Kidney capillary endothelial cell (primary cell): ENCODE measurements at places on chromosomes 12 and 14.

GRCh38 chr12:112713471-112713870, 78.1 kb upstream of the RPH3A start:
- DNase-seq, result no peak

DNA sequence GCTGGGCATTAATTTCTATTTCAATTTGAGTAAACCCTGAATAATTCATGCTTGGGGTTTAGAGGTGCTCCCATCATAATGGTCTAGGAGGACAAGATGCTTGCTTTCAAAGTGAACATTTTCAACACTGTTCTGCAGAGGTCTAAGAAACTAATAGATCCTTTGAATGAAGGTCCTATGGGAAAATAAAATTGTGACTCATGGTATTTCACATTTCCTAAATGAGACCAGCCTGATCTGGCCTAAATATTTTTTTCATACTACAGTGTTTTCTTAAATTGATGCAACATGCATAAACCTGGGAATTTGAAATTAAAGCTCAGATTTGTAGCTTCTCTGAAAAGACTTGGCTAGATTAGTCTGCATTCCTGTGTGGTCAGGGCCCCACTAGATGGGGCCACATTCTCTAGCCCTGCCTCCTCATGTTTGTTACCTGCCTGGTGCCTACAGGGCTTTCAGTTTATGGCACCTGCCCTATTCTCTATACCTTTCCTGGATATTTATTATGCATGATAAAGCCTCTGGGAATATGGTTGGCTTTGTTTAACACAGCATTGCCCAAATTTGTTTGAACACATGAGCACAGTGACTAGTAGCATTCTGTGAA, 112.7 kb downstream of the METTL25 start:
- no peak for DNase-seq

DNA sequence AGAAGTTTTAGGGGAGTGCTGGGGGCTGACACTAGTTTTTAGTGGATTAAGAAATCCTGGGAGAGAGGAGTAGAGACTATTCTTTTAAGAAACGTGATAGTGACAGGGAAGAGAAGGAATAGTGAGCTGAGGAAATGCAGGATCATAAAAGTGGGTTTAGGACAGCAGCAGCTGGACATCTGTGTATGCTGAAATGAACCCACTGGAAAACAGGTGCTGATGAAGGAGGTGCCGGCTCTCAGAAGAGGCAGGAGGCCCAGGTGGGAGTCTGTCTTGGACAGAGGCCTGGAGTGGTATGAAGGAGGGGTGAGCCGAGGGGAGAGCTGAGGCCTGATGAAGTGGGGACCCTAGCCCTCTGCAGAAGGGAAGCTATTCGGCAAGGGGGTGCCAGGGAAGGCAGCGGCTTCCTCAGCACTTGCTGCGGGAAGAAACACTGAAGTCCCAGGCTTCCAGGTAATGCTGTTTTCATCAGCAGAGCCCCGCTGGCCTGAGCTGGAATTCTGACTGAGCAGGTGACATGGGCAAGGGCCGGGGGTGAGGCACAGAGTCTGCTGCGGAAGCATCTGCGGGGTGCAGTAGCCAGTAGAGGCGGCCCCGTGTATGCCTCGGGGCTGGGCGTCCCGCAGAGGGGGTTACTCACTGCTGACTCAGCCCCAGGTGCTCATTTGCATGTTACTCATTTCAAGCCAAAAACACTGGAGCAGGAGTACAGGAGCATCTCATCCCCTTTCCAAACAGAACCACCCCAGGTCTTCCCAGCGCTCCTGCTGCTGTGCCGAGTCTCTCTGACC, 89.7 kb downstream of the TMCC3 start:
- DNase-seq, result no peak

DNA sequence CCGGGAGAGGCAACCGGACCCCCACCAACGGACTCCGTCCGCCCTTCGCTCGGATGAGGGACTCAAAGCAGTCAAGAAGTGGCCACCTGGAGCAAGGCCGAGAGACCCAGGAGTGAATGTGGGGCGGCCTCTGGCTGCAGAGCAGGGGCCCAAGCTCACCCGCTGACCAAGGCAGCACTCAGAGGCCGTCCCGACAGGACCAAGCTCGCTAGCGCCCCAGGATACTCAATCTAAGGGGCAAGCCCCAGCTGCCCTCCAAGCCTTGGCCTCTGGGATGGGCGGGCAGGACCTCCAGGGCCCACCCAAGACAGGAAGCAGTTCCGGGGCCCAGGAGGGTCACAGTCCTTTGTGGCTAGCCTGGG, 936 bp downstream of the AKT1 start:
- DNase-seq, result no peak

GRCh38 chr14:34592623-34593022, 37.3 kb downstream of the SNX6 start:
- no peak for DNase-seq

DNA sequence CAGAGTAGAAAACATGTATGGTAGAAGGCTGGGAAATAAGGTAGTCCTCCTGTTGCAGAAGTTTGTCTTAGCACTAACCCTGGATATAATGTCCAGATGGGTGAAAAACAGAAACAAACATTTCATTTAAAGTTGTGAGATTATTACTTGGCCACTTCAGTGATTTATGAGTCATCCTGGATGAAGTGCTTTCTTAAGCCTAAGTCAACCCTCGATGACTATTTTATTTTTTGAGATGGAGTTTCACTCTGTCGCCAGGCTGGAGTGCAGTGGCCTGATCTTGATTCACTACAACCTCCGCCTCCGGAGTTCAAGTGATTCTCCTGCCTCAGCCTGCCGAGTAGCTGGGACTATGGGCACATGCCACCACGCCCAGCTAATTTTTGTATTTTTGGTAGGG, 10.2 kb downstream of the DLST start:
- no peak for DNase-seq

DNA sequence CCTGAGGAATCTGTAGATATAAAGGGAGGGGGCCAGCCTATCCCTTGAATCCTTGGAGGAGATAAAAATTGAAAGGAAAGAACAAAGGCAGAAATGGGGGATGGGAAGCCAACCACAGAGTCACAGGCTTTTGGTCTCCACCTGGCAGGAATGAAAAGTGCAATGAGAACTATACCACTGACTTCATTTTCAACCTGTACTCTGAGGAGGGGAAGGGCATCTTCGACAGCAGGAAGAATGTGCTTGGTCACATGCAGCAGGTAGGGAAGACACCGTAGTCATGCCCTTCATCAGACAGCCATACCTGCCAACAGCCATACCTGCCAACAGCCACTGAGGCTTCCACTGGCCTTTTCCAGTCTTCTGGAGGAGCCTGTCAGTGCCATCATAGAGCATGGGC, 13.4 kb downstream of the ASB8 start:
- DNase-seq, result no peak

DNA sequence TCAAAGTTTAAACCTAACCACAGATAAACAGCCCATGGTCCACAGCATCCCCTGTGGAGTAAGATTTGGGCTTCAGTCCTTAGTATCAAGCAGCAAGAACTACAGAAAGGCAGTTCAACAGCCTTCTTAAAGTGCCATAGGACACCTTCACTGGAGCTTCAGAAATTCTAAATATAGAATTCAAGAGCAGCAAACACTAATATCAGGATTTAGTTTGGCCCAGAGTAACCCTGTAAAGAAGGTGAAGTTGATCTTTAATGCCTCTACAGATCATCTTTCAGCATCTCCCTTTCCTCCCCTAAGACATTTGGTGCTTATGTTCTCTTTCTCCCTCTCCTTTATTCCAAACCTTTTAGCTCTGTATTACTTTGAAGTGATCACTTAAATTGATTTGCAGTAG, 59.5 kb upstream of the ARHGAP5 start:
- no peak for DNase-seq

GRCh38 chr12:100326208-100326607, 30.7 kb upstream of the SLC17A8 start:
- no peak for DNase-seq

DNA sequence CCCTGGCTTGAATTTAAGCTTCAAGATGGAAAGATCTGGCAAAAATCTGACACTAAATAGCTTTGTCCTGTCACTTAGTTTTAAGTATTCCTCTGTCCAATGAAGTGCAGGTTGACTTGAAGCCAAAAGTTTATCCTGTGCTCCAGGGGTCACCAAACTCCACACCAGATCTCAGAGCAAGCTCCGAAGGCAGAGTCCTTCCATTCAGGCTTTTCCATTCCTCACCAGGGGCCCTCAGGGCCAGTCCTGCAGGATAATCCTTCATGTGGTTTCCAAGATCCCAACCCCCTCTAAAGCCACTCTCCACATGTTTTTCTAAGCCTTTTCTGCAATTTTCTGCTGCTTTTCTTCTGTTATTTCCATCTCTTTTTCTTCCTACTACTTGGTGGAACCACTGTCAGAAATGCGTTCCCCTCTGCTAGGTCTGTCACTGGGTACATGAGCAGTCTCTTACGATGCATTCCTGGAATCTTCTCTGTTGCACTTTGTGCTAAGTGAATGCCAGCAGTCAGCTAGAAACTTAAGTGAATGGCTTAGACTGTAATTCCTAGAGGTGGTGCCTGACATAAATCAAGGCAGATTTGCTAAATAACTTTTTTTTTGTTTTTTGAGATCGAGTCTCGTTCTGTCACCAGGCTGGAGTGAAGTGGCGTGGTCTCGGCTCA, 251.4 kb downstream of the MSRB3 start:
- no peak for DNase-seq

- no peak for DNase-seq
These were observed 22.4 kb upstream of the MARK3 start for GRCh38 chr14:103362780-103363179.

DNA sequence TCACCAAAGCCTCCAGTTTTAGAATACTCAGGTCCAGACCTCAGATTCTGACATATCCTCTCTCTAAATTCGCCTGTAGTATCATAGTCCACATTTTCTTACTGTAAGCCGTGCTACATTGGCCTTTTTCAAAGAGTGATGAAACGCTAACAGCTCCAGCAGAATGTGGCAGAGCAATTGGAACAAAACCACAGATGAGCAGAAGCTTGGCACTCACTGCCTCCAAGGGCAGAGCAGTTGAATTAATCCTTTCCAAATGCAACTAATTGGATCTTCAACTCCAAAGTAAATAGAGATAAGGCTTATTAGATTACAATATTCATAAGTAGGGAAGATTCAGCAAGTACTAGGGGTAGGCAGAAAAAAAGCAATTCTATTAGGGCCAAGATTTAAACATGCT, 128.3 kb downstream of the SLC35F4 start:
- DNase-seq, result no peak

DNA sequence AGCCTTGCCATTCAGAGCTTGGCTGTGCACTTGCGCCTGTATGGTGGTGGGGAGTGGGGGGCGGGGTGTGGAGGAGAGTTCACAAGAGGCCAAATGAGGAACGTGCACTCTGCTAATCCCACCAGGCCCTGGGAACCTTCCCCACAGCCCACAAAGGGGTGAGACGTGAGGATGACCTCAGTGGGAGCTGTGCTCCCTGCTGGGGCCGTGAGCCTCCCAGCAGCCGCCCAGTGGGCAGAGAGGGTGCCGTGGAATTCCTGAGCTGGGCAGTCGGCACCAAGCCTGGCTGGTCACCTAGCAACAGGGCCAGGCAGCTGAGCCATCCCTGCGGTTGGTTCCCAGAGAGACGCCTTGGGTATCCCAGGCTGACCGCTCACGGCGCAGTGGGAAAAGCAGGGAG, 53.7 kb downstream of the CCNK start:
- DNase-seq, result no peak

- DNase-seq, result peak; percentile 48
These were observed at the start of gene NEUROD4 for GRCh38 chr12:55019784-55020183. Gene NEUROD4 (plus strand): TSS chr12:55019974. CDS start chr12:55026440, 6,466 bp downstream.

DNA sequence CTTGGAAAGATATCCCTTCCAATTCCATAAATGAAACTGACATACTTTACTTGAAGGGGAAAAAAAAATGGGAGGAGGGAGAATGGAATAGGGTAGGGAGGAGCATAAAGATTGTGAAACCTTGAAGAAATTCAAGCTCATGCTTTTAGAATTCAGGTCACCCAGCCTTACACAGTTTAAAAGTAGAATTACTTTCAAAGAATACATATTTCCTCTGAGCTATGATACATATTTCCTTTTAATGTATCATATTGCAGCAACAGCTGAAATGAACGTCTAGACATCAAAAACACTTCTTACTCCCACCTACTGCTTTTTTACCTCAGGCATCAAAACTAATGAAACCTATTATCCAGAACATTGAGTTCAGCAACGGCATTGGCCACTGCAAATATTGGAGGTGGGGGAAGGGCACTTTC, 156.0 kb downstream of the MED13L start:
- DNase-seq, result peak; percentile 53

- DNase-seq, result no peak
These were observed 4.8 kb upstream of the LGMN start for GRCh38 chr14:92753250-92753649.

GRCh38 chr12:49622501-49623141, 740 bp upstream of the PRPF40B start:
- no peak for DNase-seq

GRCh38 chr12:66143868-66144267, 13.3 kb upstream of the LLPH start:
- no peak for DNase-seq

DNA sequence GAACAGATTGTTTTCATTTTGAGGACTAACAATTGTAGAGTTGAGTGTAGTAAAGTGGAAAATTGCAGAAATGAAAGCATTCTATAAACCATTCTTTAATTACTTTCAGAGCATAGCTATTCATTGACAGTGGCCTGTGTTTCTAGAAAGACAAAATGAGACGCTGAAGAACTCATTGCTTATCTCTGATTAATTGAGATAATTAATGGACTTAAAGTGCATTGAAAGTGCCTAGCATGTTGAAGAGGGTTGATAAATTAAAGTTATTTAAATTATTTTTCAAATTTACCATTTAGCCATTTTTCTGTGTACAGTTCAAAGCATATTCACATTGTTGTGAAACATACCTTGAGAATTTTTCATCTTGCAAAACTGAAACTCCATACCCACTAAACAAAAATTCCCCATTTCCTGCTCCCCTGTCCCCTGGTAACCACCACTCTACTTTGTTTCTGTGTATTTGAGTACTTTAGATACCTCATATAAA, 57.4 kb downstream of the DAAM1 start:
- DNase-seq, result no peak

- DNase-seq, result no peak
These were observed 279.6 kb upstream of the CCDC196 start for GRCh38 chr14:66206554-66206953.

GRCh38 chr12:93943780-93944179, 204.6 kb upstream of the PLXNC1 start:
- DNase-seq, result no peak

GRCh38 chr12:337039-337438, 52.1 kb downstream of the KDM5A start:
- no peak for DNase-seq

- no peak for DNase-seq
These were observed 90.9 kb upstream of the PLXNC1 start for GRCh38 chr12:94057262-94058151.

GRCh38 chr14:70422538-70422937, 5.6 kb upstream of the SYNJ2BP start:
- DNase-seq, result no peak

DNA sequence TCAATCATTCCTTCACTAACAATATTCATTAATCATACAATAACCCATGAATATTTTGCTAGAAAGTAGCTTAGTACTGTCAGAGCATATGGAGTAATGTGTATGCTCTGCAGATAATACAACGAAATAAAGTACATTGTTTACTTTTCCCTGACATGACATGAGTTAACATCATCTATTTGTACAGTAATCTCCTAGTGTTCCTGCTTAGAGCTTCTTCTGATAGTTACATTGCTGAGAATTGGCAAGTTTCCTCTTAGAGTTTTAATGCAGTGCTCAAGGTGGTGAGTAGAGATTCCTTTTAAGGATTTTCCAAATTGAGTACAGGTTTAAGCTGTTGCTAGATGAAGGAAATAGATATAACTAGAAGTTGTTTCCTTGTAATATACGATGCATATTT, 164.5 kb upstream of the NPAS3 start:
- DNase-seq, result no peak

- DNase-seq, result no peak
These were observed 94.4 kb downstream of the PTPRR start for GRCh38 chr12:70826156-70826555.

- no peak for DNase-seq
These were observed 13.0 kb downstream of the PARP2 start for GRCh38 chr14:20356422-20356821.
